ENCODE measurements at places on chromosomes 1 and 21.

GRCh38 chr1:211697356-211697755 is 21.9 kb upstream of the NEK2 start:
- DNase-seq = no peak

- no peak for DNase-seq
These were observed 1589.3 kb downstream of the BRINP3 start for GRCh38 chr1:188888386-188888785.

DNA sequence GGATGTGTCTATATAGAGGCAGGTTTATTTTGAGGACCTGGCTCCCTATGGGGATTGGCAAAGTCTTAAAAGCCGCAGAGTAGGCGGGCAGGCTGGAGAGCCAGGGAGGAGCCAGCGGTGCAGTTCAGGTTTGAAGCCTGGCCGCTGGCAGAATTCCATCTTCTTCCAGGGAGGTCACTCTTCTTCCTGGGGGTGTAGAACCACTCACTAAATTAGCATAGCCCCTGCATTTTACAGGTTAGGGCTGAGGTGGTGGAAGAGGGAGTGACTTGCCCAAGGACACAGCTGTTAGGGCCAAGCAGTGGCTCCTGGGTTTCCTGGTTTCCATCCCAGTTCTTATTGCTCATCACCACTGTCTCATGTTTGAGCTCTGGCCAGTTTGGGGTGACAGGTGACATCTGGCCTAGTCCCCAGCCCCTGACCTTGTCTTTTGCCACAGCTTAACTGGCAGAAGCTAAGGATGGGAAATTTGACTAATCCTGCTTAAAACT is 1.4 kb downstream of the PINK1 start:
- DNase-seq = peak; percentile 9

GRCh38 chr1:154557939-154558719 is at the start of gene UBE2Q1:
Gene UBE2Q1 (minus strand): TSS chr1:154558662. CDS start chr1:154558553, 109 bp downstream.
- DNase-seq = peak; percentile 44

DNA sequence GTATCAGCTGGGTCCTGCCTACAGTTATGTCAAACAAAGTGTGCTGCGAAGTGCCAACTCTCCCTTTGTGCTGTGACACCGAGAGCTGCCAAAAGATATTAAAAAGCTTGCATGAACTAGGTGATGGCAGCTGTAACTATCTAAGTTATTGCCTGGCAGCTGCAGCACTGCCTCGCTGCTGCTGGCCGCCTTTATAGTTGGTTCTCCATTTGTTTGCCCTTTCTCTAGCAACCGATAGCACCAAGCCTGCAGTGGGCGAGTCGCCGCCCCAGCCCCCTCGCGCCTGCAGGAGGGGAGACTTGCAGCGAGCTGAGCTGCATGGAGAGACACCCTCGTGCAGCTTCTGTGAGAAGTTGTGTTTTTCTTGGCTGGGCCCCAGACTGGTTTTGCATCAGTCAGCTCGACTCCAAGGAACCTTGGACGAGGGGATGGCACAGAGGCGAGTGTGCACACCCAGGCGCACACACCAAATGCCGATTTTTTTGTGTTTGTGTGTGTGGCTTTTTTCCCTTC is 330.6 kb downstream of the RPS6KC1 start:
- DNase-seq = no peak

- DNase-seq = no peak
These were observed 498.9 kb downstream of the ADGRL2 start for GRCh38 chr1:82299656-82300055.

DNA sequence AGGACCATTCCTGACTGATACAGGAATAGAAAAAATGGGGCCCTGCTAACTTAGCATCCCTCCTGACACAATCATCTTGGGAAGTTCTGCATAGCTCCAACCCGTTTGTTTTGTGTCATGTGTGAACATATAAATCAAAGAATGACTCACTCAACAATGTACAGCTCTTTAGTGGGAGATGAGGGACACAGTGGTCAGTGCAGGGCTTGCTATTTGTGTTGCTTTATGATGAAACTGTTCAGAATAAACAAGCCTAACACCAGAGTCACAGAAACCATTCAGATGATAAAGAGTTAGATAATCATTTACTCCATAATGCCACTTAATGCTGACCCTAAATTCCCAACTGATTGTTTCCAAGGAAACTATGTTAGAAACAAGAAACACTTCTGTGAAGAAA is 154.2 kb upstream of the ZNHIT6 start:
- DNase-seq = no peak

DNA sequence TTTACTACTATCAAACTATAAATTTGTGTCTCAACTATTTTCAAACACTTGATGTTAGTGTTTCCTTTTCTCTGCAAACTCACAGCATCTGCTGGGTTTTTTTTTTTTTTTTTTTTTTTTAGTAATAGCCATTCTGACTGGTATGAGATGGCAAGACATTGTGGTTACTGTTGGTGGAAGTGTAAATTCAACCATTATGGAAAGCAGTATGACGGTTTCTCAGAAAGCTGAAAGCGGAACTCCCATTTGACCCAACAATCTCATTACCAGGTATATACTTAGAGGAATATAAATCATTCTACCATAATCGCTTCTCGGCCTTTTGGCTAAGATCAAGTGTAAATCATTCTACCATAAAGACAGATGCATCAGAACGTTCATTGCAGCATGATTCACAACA is 608.3 kb upstream of the ZP4 start:
- no peak for DNase-seq

GRCh38 chr1:85296980-85297379 is 20.5 kb upstream of the BCL10 start:
- DNase-seq = no peak

GRCh38 chr1:61907102-61907501 is 164.8 kb downstream of the PATJ start:
- DNase-seq = no peak

DNA sequence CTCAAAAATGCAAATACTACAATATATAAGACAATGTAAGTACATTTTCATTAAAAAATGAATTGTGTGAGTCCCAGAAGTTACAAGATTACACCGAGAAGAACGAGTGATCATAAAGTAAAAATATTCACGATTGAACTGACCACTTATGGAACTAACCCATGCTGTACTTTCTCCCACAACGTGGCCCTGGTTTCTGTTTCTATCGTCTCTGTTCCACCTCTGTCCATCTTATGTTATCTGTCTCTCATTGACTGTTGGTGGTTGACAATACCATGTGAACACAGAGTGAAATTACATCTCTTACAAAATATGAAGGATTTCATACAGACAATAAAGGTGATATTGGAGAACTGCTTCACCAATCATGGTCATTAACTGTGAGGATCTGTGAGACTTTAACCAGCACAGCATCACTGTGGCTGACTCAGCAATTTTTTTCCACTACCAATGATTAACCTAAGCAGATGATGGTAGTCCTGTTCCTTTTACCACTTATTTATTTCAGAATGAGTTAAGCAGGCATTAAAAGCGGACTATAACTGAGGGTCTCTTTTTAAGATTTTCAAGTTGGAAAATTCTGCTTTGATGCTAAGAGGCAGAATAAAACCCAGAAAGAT is 165.1 kb downstream of the TGFB2 start:
- no peak for DNase-seq

DNA sequence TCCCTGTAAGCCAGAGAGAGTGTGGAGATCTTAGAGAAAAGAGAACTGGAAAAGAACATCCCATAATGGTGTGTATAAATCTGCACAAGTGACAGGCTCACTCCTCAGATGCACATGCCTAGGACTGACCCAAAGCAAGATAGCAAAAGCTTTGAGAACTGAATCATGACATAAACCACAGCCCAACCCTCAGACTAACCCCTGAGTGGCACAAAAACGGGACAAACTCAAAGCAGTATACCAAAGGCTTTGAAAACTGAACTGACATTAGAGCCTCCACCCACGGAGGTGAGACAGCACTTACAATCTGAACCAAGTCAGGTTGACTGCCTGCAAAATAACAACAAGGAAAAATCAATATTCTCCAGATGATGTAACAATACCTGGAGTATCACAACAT is 70.8 kb downstream of the TIAM1 start:
- DNase-seq = no peak

- DNase-seq = no peak
These were observed 27.8 kb downstream of the ILDR2 start for GRCh38 chr1:166947398-166948043.

DNA sequence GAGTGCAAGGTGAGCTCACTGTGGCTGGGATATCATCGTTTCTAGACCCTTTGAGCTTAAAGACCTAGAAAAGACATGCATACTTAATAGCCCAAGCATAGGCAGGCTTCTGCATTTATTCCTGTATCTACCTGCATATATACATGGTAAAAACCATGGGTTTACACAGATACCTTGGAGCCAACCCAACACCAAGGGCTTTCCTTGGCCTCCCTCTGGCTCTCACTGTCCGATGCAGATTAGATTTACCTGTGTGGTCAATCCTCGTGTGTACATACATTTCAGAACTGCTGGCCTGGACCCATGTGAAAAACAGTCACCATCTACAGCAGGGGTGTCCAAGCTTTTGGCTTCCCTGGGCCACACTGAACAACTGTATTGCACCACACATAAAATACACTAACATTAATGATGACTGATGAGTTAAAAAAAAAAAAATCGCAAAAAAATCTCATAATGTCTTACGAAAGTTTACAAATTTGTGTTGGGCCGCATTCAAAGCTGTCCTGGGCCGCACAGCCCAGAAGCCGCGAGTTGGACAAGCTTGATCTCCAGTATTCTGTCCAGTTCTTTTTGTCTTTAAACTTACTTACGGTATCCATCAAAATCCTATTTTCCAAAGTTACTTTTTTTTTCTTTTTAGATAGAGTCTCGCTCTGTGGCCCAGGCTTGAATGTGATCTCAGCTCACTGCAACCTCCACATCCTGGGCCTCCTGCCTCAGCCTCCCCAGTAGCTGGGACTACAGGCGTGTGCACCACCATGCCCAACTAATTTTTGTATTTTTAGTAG is 43.5 kb downstream of the WDR4 start:
- no peak for DNase-seq

GRCh38 chr1:226575739-226576378 is 27.3 kb downstream of the STUM start:
- no peak for DNase-seq

GRCh38 chr1:19398309-19398760 is 86.2 kb downstream of the SLC66A1 start:
- no peak for DNase-seq

GRCh38 chr1:160432371-160432786 is 32.0 kb downstream of the VANGL2 start:
- no peak for DNase-seq

DNA sequence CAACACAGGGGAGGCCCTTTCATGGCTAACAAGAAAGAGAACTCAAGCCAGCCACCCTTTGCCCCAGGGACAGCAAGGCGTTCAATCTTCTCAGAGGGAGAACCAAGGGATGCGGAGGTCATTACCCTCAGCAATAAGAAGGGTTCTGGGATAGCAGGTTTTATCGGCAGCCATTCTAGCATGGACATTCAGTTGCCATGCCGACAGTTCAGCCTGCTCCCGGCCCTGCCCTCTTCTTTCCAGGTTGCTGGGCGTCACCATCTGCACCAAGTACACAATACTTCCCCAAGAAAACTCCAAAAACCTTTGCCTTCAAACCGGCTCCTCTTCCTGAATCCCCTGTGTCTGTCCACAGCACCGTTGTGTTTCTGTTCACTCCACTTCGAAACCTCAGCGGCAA is 47.1 kb downstream of the SYT2 start:
- no peak for DNase-seq

GRCh38 chr21:38743772-38744529 is 61.8 kb upstream of the ETS2 start:
- no peak for DNase-seq

- DNase-seq = no peak
These were observed 119.3 kb downstream of the HLCS start for GRCh38 chr21:36847189-36847588.

- DNase-seq = no peak
These were observed 293.6 kb downstream of the HLX start for GRCh38 chr1:221172841-221173240.

DNA sequence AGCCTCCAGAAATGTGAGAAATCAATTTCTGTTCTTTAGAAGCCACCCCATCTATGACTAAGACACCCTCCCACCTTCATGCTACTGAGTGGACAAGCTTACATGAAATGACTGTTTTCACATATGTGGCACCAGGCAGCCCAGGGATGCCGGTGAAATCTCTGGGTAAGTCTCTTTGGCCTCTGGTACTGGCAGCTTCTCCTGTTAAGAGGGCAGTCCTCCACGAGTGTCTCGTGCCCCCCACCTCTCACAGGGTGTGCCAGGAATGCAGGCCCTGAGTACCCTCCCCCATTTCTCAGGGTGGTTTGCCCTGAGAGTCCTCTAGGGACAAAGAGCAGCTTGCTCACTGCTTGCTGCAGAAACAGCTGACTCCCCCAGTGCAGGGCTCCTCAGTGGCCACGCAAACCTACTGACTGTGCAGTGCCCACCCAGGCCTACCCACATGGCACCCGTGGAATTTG is 3.2 kb upstream of the PRXL2B start:
- no peak for DNase-seq

GRCh38 chr1:53315456-53316423 is 12.1 kb downstream of the LRP8 start:
- no peak for DNase-seq

DNA sequence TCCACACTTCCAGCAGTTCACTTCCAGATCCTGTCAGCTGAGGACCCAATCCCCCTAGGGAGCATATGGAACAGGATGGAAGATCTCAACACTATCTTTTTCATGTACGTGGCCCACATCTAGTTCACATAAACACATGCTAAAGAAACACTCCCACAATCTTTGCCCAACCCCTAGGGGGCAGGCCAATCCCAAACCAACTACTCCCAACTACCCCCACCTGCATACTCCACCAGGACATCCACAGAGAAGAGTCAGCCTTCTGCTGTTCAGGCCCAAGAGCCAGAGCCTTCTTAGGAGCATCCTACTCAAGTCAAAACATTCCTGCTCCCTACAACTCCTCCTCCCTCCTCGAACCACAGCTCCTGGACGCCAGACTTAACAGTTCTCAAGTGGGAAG is 5.6 kb upstream of the SLC5A9 start:
- no peak for DNase-seq

DNA sequence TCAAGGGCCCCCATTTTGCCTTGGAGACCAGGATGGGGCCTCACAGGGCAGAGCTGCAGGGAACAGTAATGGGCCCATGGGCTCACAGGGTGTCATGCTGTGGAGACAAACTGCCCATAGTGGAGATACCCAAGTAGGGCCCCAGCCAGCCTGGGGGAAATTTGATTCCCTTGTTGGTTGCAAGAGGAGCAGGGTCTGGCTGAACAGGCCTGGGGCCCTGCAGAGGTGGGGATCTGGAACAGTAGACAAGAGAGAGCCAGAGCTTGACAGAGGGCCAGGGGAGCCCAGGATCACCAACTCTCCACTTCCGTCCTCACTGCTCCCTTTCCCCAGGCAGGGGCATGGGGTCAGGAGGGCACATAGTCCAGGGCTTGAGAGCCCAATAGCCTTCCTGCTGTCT is 8.7 kb downstream of the S100B start:
- DNase-seq = no peak

Data from CD4-positive, CD25-positive, alpha-beta regulatory T cell (primary cell).